T-helper 17 cell (primary cell): ENCODE measurements at places on chromosomes 3 and 15.
A peak's percentile ranks its signal among the peaks of the same experiment; 100 is the strongest.

GRCh38 chr15:80577552-80578205, 117.4 kb upstream of the ABHD17C start:
- H3K27me3 ChIP-seq = peaks cover 31% of the 10 kb centered on the region
- H3K27ac ChIP-seq = no peak overlapping the region
- no peak for DNase-seq
- H3K4me1 ChIP-seq = no peaks in the 10 kb centered on the region
- H3K36me3 ChIP-seq = no peaks in the 10 kb centered on the region
- peak overlapping the region; percentile 21 for H3K4me3 ChIP-seq

DNA sequence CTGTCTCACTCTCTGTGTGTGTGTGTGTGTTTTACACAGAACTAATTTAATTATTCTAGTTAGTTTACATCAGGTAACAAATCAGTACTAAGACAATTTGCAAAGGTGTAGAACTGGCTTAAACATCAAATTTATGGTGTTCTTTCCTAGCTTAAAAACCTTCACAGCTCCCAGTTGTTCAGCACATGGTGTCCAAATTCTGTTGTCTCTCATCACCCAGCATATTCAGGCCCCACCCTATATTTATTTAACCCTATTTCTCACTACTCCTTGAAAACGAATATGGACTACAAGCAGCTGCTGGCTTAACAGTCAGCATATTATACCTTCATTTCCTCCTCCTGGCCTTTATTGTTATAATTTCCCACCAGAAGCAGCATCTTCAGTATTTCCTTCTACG, 1.2 kb downstream of the IL20RB start:
- H3K4me1 ChIP-seq = peaks cover 21% of the 10 kb centered on the region
- H3K4me3 ChIP-seq = no peak overlapping the region
- H3K36me3 ChIP-seq = no peaks in the 10 kb centered on the region
- peak overlapping the region; percentile 79 for H3K27ac ChIP-seq
- no peak for DNase-seq
- no peaks in the 10 kb centered on the region for H3K27me3 ChIP-seq

- H3K36me3 ChIP-seq = peaks cover 6% of the 10 kb centered on the region
- no peak for DNase-seq
- H3K27ac ChIP-seq = no peak overlapping the region
- no peaks in the 10 kb centered on the region for H3K4me1 ChIP-seq
- H3K4me3 ChIP-seq = peak overlapping the region; percentile 16
- peaks cover 51% of the 10 kb centered on the region for H3K27me3 ChIP-seq
These were observed 22.8 kb downstream of the DUOX2 start for GRCh38 chr15:45091161-45091560.

GRCh38 chr15:90620379-90621067, 90.8 kb downstream of the CRTC3 start:
- H3K4me1 ChIP-seq = peaks cover 19% of the 10 kb centered on the region
- peak overlapping the region; percentile 62 for H3K4me3 ChIP-seq
- no peaks in the 10 kb centered on the region for H3K27me3 ChIP-seq
- no peak for DNase-seq
- peak overlapping the region; percentile 78 for H3K27ac ChIP-seq

DNA sequence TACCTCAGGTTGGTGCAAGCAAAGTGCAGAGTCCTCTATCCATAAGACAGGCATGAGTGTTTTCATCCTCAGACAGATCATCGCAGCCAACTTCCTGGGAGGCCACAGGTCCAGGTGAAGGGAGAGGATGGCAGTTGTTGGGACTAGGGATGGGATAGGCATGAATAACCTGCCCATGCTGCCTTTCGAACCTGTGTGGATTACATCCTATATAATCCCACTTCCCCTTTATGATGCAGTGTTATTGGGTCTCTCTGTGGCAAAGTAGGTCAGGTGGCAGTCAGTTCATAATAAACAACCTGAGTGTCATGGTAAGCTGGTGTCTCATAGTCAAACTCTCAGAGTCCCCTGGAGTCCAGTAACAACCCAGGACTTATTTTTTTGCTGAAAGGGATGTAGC, 40.4 kb downstream of the CCR3 start:
- peak overlapping the region; percentile 47 for H3K4me3 ChIP-seq
- no peak for DNase-seq
- H3K27me3 ChIP-seq = no peaks in the 10 kb centered on the region
- peaks cover 62% of the 10 kb centered on the region for H3K4me1 ChIP-seq

DNA sequence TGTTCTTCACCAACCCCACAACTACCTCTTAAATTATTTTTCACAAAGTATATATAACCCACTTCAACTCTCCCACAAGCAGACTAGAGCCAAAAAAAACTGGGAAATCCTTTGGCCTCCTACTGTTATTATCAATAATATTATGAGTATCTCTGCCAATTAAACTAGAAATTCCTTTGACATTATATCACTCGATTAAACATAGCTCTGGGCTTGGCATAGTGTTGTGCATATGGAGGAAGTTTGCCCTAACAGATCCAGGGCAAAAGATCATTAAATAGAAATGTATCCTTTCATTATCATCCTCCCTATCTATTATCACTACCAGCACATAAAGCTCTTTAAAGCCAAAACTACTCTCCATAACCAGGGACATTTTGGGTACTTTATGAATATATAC, 74.9 kb downstream of the OSBPL10 start:
- no peak overlapping the region for H3K27ac ChIP-seq
- peaks cover 11% of the 10 kb centered on the region for H3K4me1 ChIP-seq
- peaks cover 13% of the 10 kb centered on the region for H3K27me3 ChIP-seq
- no peaks in the 10 kb centered on the region for H3K36me3 ChIP-seq
- H3K4me3 ChIP-seq = no peak overlapping the region
- no peak for DNase-seq

DNA sequence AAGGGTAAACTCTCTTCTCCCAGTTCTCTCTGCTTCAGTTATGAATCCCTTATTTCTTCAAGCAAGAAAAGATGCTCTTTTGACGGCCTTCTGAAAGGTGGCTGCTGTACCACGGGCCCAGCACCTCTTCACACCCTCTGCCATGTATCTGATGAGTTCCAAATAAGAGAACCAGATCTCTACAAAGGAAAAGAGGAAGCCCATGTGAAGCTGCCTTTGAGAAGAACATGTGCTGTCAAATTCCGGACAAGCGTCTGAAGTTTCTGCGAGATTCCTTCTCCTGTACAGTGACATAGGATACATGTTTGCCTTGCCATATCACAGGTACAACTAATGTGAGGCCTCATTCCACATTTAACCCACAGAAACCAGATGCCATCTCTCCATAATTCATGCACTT, 59.2 kb downstream of the SH3BP5 start:
- DNase-seq = no peak
- H3K27me3 ChIP-seq = no peaks in the 10 kb centered on the region
- H3K4me3 ChIP-seq = peak overlapping the region; percentile 21

DNA sequence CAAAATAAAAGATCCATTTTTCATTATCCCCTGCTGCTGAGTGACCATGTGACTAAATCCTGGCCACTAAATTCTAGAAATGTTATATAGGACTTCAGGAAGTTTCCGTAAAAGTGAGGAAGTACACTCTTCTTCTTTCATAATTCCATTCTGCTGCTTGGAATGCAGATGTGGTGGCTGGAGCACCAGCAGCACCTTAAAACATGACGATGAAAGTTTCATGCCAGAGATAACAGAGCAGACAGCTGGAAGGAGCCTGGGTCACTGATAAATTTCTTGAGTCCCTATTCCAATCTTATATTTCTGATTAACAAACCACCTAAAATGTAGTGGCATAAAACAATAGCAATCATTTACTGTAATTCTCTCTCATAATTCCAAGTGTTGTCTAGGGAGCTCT, 238.7 kb downstream of the TBL1XR1 start:
- H3K4me3 ChIP-seq = no peak overlapping the region
- no peak for DNase-seq
- H3K36me3 ChIP-seq = no peaks in the 10 kb centered on the region
- H3K27me3 ChIP-seq = peaks cover 21% of the 10 kb centered on the region
- H3K4me1 ChIP-seq = peaks cover 2% of the 10 kb centered on the region

DNA sequence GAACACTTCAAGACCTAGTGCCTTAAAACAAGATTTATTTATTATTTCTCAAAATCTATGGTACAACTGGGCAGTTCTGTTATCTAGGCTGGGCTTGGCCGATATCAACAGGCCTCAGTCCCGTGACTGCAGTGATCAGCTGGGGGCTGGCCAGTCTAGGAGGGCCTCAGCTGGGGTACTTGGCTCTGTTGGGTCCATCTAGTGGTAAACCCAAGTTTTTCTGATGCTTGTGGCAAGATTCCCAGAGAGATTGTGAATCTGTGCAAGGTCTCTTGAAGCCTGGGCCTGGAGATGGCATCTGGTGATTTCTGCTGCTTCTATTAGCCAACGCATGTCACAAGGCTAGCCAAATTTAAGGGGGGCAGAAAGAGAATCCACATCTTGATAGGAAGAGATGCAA, 482.4 kb upstream of the SGO1 start:
- H3K27ac ChIP-seq = no peak overlapping the region
- no peak for DNase-seq
- no peaks in the 10 kb centered on the region for H3K27me3 ChIP-seq
- no peaks in the 10 kb centered on the region for H3K4me1 ChIP-seq
- no peaks in the 10 kb centered on the region for H3K36me3 ChIP-seq

GRCh38 chr3:191568206-191568605, 107.2 kb downstream of the PYDC2 start:
- H3K27me3 ChIP-seq = no peaks in the 10 kb centered on the region
- DNase-seq = no peak
- no peaks in the 10 kb centered on the region for H3K4me1 ChIP-seq
- no peak overlapping the region for H3K27ac ChIP-seq

- H3K27me3 ChIP-seq = peaks cover 7% of the 10 kb centered on the region
- peaks cover 2% of the 10 kb centered on the region for H3K36me3 ChIP-seq
- DNase-seq = no peak
- H3K4me3 ChIP-seq = no peak overlapping the region
- no peaks in the 10 kb centered on the region for H3K4me1 ChIP-seq
These were observed 34.6 kb upstream of the THSD4 start for GRCh38 chr15:71080705-71081104.

- no peaks in the 10 kb centered on the region for H3K27me3 ChIP-seq
- peaks cover 3% of the 10 kb centered on the region for H3K36me3 ChIP-seq
- no peak overlapping the region for H3K4me3 ChIP-seq
- H3K4me1 ChIP-seq = peaks cover 28% of the 10 kb centered on the region
These were observed 4.6 kb downstream of the DPP8 start for GRCh38 chr15:65512807-65513416.

- H3K4me3 ChIP-seq = no peak overlapping the region
- no peak for DNase-seq
- H3K4me1 ChIP-seq = no peaks in the 10 kb centered on the region
- H3K27me3 ChIP-seq = peaks cover 8% of the 10 kb centered on the region
- H3K36me3 ChIP-seq = no peaks in the 10 kb centered on the region
- no peak overlapping the region for H3K27ac ChIP-seq
These were observed 23.8 kb downstream of the EFCAB12 start for GRCh38 chr3:129404610-129405009.

GRCh38 chr15:98753726-98754656, 105.7 kb downstream of the IGF1R start:
- no peak overlapping the region for H3K27ac ChIP-seq
- no peaks in the 10 kb centered on the region for H3K36me3 ChIP-seq
- peaks cover 2% of the 10 kb centered on the region for H3K4me1 ChIP-seq
- no peak overlapping the region for H3K4me3 ChIP-seq

DNA sequence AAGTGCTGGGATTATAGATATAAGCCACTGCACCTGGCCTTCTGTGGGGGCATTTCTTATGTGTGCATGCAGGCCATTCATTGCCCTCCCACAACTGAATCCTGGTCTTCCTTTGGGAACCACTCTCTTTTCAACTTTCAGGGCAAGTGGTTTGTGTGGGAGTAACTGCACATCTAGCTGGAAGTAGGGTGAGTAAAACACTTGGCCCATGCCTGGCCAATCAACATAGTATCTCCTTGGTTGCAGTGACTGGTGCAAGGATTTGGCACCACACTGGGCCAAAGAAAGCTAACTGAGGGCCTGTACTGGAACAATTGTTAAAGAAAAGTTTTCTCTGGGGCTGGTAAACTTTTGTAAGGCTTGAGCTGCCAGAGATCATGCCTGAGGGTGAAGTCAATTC, 189.2 kb upstream of the FEZF2 start:
- DNase-seq = no peak
- H3K27ac ChIP-seq = no peak overlapping the region
- no peak overlapping the region for H3K4me3 ChIP-seq
- no peaks in the 10 kb centered on the region for H3K27me3 ChIP-seq
- H3K4me1 ChIP-seq = no peaks in the 10 kb centered on the region

GRCh38 chr3:138376663-138377062, 28.3 kb downstream of the MRAS start:
- H3K4me1 ChIP-seq = peaks cover 3% of the 10 kb centered on the region
- no peak overlapping the region for H3K27ac ChIP-seq
- no peak overlapping the region for H3K4me3 ChIP-seq
- DNase-seq = no peak

DNA sequence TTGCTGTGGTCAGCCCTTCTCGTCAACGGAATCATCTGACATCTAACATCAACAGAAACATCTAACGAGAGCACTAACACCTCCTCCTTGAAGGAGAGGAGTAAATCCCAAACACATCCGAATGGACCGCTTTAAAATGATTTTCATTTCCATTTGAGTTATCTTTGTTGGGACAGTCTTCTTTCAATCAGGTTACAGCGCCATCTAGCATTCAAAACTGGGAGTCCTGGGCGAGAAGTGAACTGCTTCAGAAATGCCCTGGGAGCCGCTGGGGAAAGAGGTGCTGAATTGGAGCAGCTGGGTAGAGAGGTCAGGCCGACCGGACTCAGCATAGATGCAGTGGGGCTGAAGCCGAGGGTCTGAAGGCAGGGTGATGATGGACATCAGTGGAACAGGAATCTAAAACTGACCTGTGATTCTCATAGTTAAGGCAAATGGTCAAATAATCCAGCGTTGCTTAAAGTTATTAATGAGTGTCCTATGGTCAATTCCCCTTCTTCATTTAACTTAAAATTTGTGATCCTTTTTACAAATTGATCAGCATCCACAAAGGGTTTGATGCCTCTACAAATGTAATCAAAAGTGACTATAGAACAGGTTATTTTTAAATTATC, 170.0 kb upstream of the NDN start:
- no peak for DNase-seq
- no peaks in the 10 kb centered on the region for H3K4me1 ChIP-seq
- no peak overlapping the region for H3K27ac ChIP-seq
- H3K27me3 ChIP-seq = no peaks in the 10 kb centered on the region
- no peak overlapping the region for H3K4me3 ChIP-seq

- peaks cover 6% of the 10 kb centered on the region for H3K4me1 ChIP-seq
- no peaks in the 10 kb centered on the region for H3K27me3 ChIP-seq
- H3K4me3 ChIP-seq = peak overlapping the region; percentile 5
- H3K27ac ChIP-seq = no peak overlapping the region
- no peak for DNase-seq
These were observed 337.2 kb downstream of the ZBTB20 start for GRCh38 chr3:114809668-114810413.

DNA sequence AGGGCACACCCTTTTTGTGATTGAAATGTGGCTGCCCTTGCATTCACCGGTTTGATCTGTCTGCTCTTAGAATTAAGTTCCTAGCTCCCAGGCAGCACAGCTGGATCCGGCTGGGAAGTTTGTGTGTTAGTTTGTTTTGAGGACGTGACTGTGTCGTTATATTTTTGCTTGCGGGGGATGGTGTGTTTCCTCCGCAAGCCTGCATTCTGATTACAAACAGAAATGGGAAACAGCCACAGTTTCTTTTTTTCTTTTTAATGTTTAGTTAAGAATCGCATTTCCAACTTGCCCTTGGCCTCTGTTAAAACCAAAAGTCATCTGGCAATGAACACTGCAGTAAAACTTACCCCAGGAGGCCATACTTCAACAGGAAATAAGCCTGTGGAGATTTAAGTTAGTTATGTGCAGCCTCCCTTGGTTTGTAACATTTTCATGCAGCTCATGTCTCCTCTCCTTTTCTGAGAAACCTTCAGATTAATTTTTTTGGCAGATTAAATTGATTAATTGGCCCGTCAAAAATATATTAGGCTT, 888 bp downstream of the TMOD3 start:
- H3K4me3 ChIP-seq = peak overlapping the region; percentile 95
- peak overlapping the region; percentile 88 for H3K27ac ChIP-seq
- no peaks in the 10 kb centered on the region for H3K27me3 ChIP-seq
- H3K36me3 ChIP-seq = peaks cover 2% of the 10 kb centered on the region
- no peak for DNase-seq
- peaks cover 36% of the 10 kb centered on the region for H3K4me1 ChIP-seq
